ENCODE measurements at places on chromosomes 2 and 18. TPM values are rescaled to one million over a fixed set of nuclear protein-coding genes. Genes with fewer than 3 reads are reported as not detected.
A peak's percentile ranks its signal among the peaks of the same experiment; 100 is the strongest.

DNA sequence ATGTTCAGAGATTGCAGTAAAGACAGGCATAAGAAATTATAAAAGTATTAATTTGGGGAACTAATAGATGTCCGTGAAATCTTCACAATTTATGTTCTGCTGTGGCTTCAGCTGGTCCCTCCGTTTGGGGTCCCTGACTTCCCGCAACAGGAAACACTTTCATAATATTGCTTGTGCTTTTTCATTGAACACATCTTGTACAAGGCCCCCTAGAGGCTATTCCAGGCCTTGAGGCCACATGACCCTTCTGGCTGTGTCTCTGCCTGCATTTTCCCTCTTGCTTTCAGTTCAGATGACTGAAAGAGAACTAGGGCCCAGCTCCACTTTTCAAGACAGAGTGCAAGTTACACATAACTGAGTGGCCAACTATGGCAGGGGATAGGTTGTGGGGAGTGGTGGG, 164.1 kb downstream of the TMEM247 start:
- H3K36me3 ChIP-seq: no peaks in the 10 kb centered on the region
- peaks cover 14% of the 10 kb centered on the region for H3K4me1 ChIP-seq
- no peak for DNase-seq
- no peak overlapping the region for H3K27ac ChIP-seq
- H3K27me3 ChIP-seq: no peaks in the 10 kb centered on the region
- H3K4me3 ChIP-seq: no peak overlapping the region

GRCh38 chr2:54455563-54456361, at the start of gene SPTBN1:
TSS of gene SPTBN1 (plus strand) at chr2:54456327. CDS start at chr2:54526419, 70,092 bp downstream.
- peaks cover 14% of the 10 kb centered on the region for H3K36me3 ChIP-seq
- H3K4me1 ChIP-seq: peaks cover 20% of the 10 kb centered on the region
- H3K27ac ChIP-seq: peak within 1 kb of the TSS; percentile 65
- peak within 1 kb of the TSS; percentile 97 for H3K4me3 ChIP-seq

DNA sequence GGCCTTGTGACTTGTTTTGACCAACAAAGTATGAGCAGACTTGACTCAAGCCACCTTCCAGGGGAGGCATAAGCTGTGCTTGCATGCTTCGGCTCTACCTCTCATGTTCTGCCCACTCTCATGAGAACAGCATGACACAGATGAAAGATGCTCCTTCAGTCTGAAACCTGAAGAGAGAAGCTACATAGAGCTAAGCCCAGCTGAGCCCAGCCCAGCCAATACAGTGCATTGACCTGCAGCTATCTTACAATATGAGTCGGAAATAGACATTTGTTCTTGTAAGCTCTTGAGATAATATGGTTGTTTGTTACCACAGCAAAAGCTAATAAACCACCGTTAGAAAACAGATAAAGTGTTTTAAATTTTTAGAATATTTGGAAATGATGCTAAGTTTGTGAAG, 426.7 kb upstream of the PKDCC start:
- H3K27ac ChIP-seq: no peak overlapping the region
- H3K27me3 ChIP-seq: peaks cover 6% of the 10 kb centered on the region
- H3K4me3 ChIP-seq: no peak overlapping the region
- no peak for DNase-seq
- no peaks in the 10 kb centered on the region for H3K4me1 ChIP-seq

GRCh38 chr2:202270487-202270886, 4.9 kb downstream of the NOP58 start:
- peaks cover 5% of the 10 kb centered on the region for H3K4me1 ChIP-seq
- DNase-seq: no peak
- H3K27me3 ChIP-seq: no peaks in the 10 kb centered on the region
- H3K4me3 ChIP-seq: no peak overlapping the region
- H3K36me3 ChIP-seq: peaks cover 31% of the 10 kb centered on the region
- H3K27ac ChIP-seq: no peak overlapping the region

- DNase-seq: peak; percentile 49
- no peaks in the 10 kb centered on the region for H3K27me3 ChIP-seq
- peak overlapping the region; percentile 49 for H3K27ac ChIP-seq
- no peak overlapping the region for H3K4me3 ChIP-seq
- H3K4me1 ChIP-seq: peaks cover 17% of the 10 kb centered on the region
Measured at GRCh38 chr2:159961037-159961436, 101.4 kb downstream of the PLA2R1 start.

GRCh38 chr2:146438246-146438645, 1406.6 kb upstream of the ACVR2A start:
- H3K27ac ChIP-seq: no peak overlapping the region
- no peak overlapping the region for H3K4me3 ChIP-seq
- H3K4me1 ChIP-seq: no peaks in the 10 kb centered on the region
- H3K36me3 ChIP-seq: no peaks in the 10 kb centered on the region
- no peaks in the 10 kb centered on the region for H3K27me3 ChIP-seq

DNA sequence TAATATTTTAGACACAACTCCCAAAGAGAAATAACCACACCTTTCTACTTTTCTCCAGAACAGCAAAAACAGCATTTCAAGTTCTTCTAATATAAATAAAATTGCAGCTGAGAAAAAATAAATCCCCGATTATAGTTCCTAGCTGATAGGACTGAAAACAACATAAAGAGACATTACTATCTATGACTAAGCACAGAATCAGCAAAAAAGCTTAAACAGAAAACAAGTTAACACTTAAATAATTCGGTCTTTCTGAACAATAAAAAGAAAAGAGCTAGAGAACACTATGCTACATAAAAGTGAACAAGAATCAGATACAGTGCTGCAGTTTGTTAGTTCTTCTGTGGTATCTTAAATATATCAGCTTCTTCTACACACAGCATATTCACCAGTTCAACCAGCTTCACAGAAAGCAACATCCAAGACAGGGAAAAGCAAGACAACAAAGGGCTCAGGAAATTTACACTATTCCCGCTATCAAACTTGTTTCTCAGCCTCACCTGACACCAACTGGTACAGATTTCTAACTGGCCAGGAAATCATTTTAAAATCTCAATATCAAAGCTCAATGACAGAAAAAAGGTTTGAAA, 28.6 kb downstream of the FEZ2 start:
- H3K27me3 ChIP-seq: no peaks in the 10 kb centered on the region
- peaks cover 52% of the 10 kb centered on the region for H3K4me1 ChIP-seq
- H3K4me3 ChIP-seq: no peak overlapping the region
- H3K36me3 ChIP-seq: peaks cover 61% of the 10 kb centered on the region
- H3K27ac ChIP-seq: peak overlapping the region; percentile 95

- H3K4me1 ChIP-seq: peaks cover 16% of the 10 kb centered on the region
- no peaks in the 10 kb centered on the region for H3K27me3 ChIP-seq
- no peak overlapping the region for H3K27ac ChIP-seq
- peaks cover 29% of the 10 kb centered on the region for H3K36me3 ChIP-seq
Measured at GRCh38 chr2:69559442-69560146, 83.9 kb downstream of the AAK1 start.

The CMPK2 gene
- total RNA-seq: 0.55 TPM

The IL18R1 gene
- not detected for total RNA-seq

The ATRAID gene
- 153 TPM for total RNA-seq

The SLC16A14 gene
- total RNA-seq: 0.47 TPM

The TTC39C gene
- 6.4 TPM for total RNA-seq
